Smooth muscle cell of trachea (primary cell): ENCODE measurements at places on chromosomes 5 and 9. TPM values are rescaled to one million over a fixed set of nuclear protein-coding genes. Genes with fewer than 3 reads are reported as not detected.

The PCDHGA7 gene
- total RNA-seq: 5.4 and 8.4 TPM in 2 replicates

The WDR38 gene
- not detected in 2 replicates for total RNA-seq

The CCDC69 gene
- 2.2 and 6.9 TPM in 2 replicates for total RNA-seq

The OSMR gene
- total RNA-seq: 73.0 and 74.9 TPM in 2 replicates

The PAEP gene
- total RNA-seq: not detected in 2 replicates

The KCNV2 gene
- not detected in 2 replicates for total RNA-seq

The FOXD4L5 gene
- total RNA-seq: 0.15 and 0.17 TPM in 2 replicates

The PCDHB6 gene
- 0.33 TPM in 1 of 2 replicates, not detected in the other for total RNA-seq

The PCDHGB6 gene
- total RNA-seq: 5.1 and 6.5 TPM in 2 replicates

The PCSK1 gene
- 0.15 and 0.17 TPM in 2 replicates for total RNA-seq

The HK3 gene
- total RNA-seq: not detected in 2 replicates

The LCN9 gene
- not detected in 2 replicates for total RNA-seq

The TTC16 gene
- total RNA-seq: 0.15 TPM in 1 of 2 replicates, not detected in the other

The PCDHA9 gene
- under 0.01 TPM in 2 replicates for total RNA-seq

The PRKAA1 gene
- 111 and 163 TPM in 2 replicates for total RNA-seq

The RPL7A gene
- total RNA-seq: 2,204 and 2,714 TPM in 2 replicates

The DYNC2I2 gene
- 52.9 and 79.4 TPM in 2 replicates for total RNA-seq

The DRD1 gene
- under 0.01 TPM in 1 of 2 replicates, not detected in the other for total RNA-seq

The CBY3 gene
- not detected in 2 replicates for total RNA-seq
